Activated CD4-positive, alpha-beta T cell treated with anti-CD3 and anti-CD28 coated beads, Interleukin-2, amount 50 U/mL, for 16 hours (primary cell): ENCODE measurements at places on chromosomes 13 and 19.

DNA sequence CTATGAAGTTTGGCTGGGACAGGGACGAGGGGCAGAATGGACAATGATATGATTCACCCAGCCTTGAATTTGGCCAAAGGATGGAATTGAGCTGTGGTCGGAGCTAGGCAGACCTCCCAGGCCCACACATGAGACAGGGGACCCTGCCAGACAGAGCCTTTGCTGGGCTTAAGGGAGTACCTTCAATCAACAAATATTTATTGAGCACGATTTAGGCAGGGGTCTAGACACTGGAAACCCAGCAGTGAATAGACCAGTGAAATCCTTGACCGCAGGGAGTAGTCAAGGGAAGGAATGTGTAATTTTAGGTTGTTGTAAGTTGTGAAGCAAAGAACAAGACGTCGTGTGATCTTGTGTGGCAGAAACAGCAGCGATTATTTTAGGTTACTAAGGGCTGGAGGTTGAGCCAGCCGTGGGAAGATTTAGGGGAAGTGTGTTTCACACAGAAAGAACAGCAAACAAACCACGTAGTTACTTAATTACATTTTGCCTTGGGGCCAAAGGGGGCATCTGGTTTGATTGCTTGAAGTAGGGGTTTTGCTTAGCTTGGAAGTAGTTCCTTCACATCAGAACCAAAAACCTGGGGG lies 16.9 kb upstream of the AP1M2 start:
- DNase-seq: peak; percentile 30

DNA sequence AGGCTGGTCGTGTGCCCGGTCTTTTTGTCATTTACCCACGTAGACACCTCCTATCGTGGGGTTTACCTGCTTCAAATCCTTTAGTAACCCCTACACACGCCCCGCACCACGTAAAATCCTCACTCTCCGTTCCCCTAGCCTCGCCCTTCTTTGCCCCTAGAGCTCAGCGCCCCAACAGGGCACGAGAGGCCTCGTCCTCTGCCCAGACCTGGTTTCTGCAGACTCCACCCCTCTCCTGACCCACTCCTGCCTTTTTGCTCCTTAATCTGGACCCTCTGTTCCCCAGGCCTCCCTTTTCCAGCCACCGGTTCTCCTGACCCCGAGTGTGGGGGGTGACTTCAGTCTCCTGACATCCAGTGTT lies 412 bp downstream of the ZNF528 start:
- DNase-seq: no peak

GRCh38 chr19:57682226-57682766 lies 519 bp downstream of the ZNF551 start:
- no peak for DNase-seq

- DNase-seq: no peak
Observed at GRCh38 chr19:45069056-45069455, 7.2 kb downstream of the ZNF296 start.

GRCh38 chr19:8251025-8251472 lies 41.9 kb downstream of the CERS4 start:
- DNase-seq: no peak

- DNase-seq: peak; percentile 34
Observed at GRCh38 chr19:1672038-1672768, 19.8 kb upstream of the TCF3 start.

- no peak for DNase-seq
Observed at GRCh38 chr13:76004416-76004815, 368.3 kb downstream of the LMO7 start.

DNA sequence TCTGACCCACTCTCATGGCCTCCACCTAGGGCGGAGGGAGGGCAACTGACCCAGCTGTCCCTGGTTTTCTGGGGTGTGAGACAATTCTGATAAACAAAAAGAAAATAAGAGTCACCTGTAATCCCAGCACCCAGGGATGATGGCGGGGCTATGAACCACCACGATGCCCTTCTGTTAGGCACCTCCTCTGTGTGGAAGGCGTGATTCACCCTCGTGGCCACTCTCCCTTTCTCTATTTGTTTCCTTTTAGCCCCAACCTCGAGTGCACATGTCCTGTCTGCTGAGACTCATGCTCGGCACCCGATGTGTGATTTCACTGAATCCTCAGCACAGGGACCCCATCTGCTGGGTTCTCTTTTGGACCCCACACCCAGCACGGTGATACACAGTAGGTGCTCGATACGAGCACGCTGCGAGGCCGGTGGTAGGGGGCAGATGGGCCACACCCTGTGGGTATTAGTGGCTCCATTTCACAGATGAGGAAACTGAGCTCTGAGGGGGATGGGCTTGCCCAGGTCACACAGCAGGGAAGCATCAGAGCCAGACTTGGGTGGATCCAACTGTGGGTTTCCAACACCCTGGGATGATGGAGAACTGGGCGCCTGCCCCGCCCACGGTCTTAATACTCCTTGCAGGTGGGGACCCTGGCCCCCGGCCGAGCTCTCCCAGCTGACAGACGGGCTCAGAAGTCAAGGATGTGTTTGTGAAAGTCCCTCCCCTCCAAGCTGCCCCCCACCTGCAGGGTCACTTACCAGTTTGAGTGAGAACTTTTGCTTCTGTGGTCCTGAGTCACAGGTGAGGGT lies 24.9 kb downstream of the VRK3 start:
- DNase-seq: no peak
